Stimulated activated CD4-positive, alpha-beta T cell treated with anti-CD3 and anti-CD28 coated beads, Interleukin-2, amount 100 ng/mL, for 48 hours (primary cell): ENCODE measurements at places on chromosomes 6 and 20.
A peak's percentile ranks its signal among the peaks of the same experiment; 100 is the strongest.

DNA sequence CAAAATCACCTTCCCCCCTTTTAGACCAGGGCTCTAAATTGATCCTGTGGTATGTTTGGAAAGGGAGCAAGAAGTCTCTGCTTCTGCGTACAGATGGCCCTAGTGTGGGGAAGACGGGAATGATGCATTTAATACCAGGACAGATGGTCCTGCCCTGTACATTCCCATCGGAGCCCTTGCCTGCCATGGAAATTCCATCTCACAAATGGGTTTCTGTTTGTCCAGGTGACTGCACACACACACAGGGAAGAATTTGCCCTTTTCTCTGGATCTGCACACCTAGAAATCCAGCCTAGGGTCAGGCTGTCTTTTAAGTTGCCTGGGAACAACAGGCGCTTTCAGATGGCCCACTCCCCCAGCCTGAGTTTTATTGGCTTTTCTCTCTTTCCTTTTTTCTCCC, 1.3 kb downstream of the MAS1 start:
- no peak for DNase-seq

DNA sequence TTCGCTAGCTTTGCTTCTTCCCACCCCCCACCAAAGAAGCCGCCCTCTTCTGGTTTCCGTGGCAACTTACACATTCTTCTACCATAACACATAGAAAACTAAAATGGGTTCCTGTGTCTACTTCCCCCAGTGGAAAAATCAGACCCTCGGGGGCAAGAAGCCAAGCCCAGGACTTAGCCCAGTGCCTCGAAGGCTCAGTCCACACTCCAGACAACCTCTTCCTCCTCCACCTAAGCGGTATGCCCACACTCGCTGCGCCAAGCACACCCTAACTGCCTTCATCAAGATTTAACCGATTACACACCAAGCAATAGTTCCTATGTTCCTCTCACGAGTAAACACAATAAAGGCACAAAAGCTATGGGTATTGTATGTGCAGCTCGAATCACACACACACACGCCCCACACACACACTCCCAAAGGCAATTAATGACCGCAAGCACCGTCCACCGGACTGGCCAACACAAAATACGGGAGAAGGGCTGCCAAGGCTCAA, 537 bp downstream of the PPIL4 start:
- DNase-seq: peak; percentile 17

DNA sequence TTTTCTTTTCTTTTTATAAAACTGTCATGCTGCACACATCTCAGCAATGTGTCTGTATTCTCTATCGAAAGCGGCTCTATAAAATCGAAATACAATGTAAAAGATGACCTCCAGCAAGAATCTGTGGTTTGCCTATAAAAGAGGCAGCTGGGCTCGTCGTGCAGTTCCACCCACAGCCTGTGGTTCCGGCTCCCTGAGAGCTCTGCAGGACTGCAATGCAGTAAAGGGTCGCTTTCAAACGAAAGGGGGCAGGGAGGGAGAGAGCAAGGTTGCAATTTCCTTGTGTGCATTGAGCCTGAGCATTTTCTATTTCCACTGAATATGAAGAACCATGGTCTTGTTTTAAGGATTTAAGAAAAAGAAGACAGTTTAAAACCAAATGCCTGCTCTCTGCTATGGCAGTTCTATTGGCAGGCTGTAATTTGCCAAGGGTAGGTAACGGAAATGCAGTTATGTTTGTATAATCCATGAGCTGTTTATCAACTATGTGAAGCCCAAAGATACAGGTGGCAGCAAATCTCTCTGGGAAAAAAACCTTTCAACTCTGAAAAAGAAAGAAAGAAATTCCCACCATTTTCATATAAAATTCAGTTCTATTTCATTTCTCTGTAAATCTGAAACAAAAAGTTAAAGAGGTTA, 236.5 kb downstream of the HACE1 start:
- no peak for DNase-seq

DNA sequence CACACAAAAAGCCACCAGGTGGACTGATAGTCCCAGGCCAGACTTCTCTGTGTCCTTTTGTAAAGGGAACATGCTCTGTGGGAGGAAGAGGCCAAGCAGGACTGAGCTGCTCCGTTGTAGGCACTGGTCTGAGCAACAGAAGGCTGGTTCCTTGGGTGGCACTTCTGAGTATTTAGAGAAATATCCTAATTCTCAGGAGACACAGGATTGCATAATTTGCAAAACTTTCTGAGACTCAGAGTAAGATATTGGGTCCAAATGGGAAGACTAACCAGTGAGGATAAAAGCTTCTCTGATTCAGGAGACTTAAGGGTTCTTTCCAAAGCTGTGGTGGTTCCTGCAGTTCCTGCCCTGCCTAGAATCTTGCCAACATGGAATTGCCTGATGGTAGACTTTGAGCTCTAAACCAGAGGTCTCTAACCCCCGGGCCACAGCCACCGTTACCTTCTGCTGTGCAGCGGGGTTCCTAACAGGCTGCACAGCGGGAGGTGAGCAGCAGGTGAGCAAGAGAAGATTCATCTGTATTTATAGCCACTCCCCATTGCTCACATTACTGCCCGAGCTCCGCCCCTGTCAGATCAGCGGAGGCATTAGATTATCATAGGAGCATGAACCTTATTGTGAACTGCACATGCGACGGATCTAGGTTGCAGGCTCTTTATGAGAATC, 107.0 kb downstream of the OLIG3 start:
- no peak for DNase-seq

GRCh38 chr6:21300439-21300838, 293.1 kb upstream of the SOX4 start:
- DNase-seq: no peak

DNA sequence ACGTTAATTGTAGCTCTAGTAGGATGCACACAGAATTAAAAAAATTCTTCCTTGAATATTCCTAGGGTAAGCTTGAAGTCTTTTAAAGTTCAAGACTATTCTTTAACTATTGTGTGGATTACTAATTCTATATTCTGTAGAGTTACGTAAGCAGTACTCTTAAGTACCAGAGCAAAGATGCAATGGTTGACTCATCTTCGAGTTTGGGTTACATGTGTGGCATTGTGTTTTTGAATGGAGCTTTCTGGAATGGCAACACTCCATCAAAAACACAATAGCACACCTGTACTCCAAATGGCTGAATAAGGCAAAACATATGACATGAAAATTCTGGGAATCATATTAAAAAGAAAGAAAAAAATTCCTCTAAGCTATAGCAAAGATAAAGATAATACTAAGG, 33.5 kb upstream of the CEP162 start:
- DNase-seq: no peak

- DNase-seq: no peak
These were observed 374.2 kb downstream of the SMOC2 start for GRCh38 chr6:168815229-168815628.

DNA sequence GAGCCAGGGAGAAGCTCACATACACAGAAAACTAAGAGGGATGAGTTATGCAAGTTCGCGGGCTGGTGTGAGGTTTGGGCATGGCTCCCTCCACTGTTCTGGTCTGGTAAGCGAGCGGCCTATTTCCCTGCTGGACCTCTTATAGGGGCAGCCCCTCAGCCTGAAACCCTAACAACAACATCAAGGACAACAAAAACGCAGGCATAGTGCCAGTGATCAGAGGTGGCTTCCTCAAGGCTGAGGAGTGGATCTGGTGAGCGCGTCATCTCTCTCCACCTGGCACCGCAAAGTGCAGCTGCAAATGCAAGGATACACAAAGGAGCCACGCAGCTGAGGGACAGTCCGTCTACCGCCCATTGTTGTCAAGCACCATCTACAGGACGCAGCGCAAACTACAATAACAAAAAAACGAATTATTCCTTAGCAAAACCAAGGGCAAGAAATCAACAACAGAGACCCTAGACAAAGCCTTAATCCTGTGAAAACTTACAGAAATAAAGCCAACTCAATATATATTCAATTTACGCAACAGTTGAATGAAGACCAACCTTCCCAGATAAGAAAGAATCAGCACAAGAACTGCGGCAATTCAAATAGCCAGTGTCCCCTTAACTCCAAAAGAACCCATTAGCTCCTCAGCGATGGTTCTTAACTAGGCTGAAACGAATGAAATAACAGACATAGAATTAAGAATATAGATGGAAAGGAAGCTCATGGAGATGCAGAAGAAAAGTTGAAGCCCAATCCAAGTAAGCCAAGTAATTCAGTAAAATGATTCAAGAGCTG, 9.2 kb upstream of the DEFB110 start:
- no peak for DNase-seq

GRCh38 chr20:38130687-38131587, 34.1 kb downstream of the TGM2 start:
- no peak for DNase-seq

- DNase-seq: no peak
These were observed 79.5 kb downstream of the MYB start for GRCh38 chr6:135260612-135261011.

GRCh38 chr6:161242113-161242512, 31.7 kb downstream of the AGPAT4 start:
- no peak for DNase-seq

GRCh38 chr20:26163890-26164289, 467.2 kb upstream of the ZNF337 start:
- no peak for DNase-seq

GRCh38 chr6:7730001-7730783, 4.3 kb downstream of the BMP6 start:
- no peak for DNase-seq

DNA sequence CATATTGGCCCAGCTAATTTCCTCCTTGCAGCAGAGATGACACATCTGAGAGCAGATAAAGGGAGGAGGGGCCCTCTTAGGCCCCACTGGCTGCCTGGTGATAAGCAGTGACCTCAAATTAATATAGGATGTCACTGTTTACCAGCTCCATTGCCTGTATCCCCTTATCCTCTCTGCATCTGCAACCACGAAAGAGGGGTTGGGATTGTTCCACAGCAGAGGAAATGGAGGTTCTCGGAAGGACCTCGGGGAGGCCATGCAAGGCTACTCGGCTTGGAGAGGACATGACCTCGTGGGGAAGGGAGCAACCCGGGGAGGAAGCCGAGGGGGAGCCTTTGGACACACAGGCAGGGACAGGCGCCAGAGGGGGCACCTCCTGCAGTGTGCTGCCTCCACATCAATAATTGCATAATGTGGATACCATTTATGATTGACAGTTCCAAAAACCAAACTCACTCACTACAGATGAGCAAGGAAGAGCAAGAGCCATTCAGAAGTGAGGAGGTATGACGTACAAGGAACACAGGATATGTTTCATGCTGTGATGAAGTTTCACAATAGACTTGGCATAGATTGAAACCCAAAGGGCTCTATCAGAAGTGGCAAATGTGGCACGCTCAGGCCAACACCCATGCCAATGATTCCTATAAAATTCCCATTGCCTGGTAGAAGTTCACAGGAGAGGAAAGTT, 177.2 kb upstream of the RNF24 start:
- DNase-seq: no peak

GRCh38 chr20:63060057-63060991, 53.6 kb upstream of the BHLHE23 start:
- DNase-seq: no peak

- DNase-seq: no peak
These were observed 413.7 kb downstream of the QKI start for GRCh38 chr6:163828038-163828795.

- no peak for DNase-seq
These were observed 277.2 kb downstream of the FRK start for GRCh38 chr6:115783402-115784061.

DNA sequence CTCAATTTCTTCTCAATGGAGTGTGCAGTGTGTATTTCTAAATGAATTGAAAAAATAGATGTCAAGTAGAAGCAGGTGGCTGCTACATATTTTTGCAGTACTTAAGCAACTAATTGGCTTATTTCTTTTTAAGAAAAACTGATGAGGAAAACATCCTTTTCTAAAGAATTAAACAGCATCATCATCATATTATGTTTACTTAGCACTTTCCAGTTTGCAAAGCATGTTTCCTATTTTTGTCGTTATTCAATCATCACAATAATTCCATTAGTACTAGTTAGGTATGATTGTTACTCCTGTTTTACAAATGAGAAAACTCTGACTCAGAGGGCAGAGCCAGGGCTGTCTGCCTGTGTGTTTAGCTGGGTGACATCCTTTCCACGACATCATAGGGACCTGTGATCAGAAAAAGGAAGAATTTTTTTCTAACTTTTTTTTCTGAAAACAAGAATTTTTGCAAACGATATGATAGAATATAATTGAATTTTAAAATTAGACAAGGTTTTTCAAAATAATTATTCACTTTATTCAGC, 22.7 kb upstream of the BMP6 start:
- no peak for DNase-seq

DNA sequence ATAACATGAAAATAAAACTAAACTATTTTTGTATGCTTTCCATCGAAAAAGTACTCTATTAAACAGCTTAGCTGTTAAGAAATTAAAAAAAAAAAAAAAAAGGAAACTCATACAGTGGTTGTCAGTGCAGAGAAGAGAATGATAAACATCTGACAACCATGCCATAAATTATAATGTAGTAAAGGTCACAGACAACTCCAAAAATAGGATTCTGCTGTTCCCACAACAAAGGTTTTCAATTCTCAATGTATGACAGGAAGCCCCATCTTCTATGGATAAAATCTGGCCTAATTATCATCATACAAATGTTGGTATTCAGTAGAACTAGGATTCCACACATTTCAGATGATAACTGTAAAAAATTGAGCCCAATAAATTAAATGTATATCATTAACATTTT, 5.0 kb downstream of the PLN start:
- no peak for DNase-seq
